ENCODE measurements at places on chromosomes 5 and 9.

DNA sequence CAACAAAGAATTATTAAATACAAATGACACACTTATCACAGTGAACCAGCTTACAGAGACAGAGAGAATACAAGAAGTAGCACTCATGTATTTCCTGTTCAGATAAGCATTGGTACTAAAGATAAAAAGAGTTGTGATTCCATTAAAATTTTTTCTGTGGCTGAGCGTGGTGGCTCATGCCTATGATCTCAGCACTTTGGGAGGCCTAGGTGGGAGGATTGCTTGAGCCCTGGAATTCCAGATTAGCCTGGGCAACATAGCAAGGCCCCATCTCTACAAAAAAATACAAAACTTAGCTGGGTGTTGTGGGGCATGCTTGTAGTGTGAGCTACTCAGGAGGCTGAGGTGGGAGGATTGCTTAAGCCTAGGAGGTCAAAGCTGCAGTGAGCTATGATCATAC, 32.9 kb downstream of the FCHO2 start:
- no peak for DNase-seq

DNA sequence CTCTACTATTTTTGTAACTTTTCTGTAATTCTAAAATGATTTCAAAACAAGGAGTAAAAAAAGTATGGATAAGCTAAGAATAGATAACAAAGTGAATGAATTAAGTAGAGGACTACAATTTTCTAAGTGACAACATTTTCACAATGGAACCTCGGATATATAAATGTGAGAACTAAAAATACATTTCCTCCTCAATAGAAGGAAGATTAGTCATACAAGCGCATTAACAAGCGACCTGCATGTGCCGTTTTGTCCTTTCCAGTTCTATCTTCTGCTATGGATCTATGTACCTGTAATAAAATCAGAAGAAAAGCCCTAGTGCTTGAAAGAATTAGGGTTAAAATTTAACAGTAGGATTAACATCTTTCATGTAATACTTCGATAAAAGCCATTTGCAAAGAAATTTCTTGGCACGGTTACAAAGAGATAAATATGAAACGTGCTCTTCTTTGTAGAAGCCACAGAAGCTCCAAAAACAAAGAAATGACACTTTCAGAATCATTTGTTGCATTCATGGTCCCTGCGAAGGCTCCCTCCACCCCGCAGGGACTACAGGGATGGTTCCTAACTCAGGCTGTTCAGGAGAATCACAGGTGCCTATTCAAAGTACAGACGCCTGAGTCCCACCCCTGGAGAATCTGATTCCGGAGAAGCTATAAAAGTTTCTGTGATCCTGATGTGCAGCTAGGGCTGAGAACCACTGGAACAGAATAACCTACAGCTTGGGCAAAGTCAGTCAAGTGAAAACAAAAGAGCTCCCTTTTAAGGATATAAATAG, 216.6 kb upstream of the EFNA5 start:
- DNase-seq = no peak

DNA sequence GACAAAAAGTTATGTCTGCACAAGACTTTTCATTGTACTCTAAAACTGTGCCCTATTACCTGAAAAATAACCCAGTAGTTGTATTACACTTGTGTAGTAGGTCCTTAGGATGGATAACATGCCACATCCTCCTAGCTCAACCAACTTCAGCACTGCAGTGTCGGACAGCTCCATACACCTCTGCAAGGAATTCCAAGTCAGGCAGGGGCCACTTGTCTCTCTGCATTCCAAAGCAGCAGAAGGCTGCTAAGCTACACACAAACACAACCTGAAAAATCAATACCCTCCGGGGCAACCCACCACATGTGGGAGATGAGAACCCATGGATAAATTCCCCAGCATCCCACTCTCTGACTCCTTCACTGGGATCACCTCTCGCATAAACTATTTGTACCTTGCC, 50.2 kb downstream of the MED10 start:
- no peak for DNase-seq

GRCh38 chr5:14706615-14707021, 42.1 kb downstream of the OTULIN start:
- DNase-seq = no peak

DNA sequence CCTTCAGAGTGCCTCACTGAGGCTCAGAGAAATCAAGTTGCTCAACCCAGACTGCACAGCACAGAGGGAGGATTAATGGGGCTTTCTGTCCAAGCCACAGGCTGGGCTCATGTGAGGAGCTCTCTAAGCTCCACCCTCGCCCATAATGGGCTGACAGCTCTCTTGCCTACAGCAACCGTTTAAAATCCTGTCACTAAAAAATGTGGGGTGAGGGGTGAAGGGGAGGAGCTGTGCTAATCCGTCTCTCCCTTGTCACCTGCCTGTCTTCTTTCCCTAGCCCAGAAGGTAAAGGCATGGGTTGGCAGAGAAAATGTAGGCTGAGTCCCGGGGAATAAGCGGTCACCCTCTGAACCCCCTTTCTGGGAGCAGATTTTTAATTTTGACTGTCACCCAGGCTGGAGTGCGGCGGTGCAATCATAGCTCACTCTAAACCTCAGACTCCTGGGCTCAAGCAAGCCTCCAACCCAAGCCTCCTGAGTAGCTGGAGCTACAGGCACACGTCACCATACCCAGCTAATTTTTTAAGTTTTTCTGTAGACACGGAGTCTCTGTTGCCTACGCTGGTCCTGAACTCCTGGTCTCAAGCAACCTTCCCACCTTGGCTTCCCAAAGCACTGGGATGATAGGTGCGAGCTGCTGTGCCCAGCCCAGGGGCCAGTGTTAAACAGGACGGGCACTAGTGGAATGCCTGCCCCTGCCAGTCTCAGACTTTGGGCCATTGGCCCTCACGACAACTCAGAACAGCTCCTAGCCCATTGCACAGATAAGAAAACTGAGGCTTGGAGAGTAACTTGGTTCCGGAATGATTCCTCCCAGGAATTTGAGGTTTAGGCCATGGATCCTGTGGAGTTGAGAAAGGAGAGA, 89.5 kb downstream of the LMX1B start:
- no peak for DNase-seq

GRCh38 chr5:105581988-105582690, 2019.5 kb upstream of the NUDT12 start:
- DNase-seq = no peak

All from urinary bladder (tissue), 4 donors.